ENCODE measurements at places on chromosomes 16 and 17. TPM values are rescaled to one million over a fixed set of nuclear protein-coding genes. Genes with fewer than 3 reads are reported as not detected.

ITGAX gene
- total RNA-seq, result 1.4 TPM

DNA sequence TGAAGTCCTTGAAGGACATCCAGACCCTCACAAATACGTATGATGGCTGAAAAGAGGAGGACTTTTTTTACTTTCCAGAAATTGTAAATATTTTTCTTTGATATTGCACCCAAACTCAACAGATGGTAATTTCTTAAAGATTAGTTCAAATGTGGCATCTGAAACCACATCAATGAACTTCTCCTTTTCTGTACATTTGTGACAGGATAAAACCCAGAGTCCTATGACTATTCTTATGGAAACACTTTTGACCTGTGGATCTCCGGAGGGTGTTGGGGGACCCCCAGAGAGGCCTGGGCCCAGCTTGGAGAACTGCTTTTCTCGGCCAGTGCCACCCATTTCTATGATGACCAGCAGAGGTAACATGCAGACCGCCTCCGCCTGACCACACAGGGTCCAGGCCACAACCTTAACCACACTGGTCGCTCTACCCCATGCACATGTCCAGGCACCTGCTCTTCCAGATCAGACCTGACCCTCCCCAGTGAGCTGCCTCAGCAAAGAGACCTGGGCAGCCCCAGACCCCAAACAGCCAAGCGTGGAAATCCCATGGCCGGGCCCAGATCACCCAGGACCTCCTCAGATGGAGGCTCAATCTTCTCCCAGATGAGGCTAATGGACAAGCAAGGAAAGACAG lies 22.7 kb downstream of the RPH3AL start:
- H3K36me3 ChIP-seq, result no peaks in the 10 kb centered on the region
- H3K27me3 ChIP-seq, result no peaks in the 10 kb centered on the region
- H3K4me1 ChIP-seq, result peaks cover 27% of the 10 kb centered on the region
- DNase-seq, result no peak
- no peak overlapping the region for H3K4me3 ChIP-seq

GRCh38 chr16:69084289-69084688 lies 21.2 kb upstream of the HAS3 start:
- no peak for DNase-seq
- H3K4me3 ChIP-seq, result no peak overlapping the region
- no peaks in the 10 kb centered on the region for H3K4me1 ChIP-seq
- no peaks in the 10 kb centered on the region for H3K27me3 ChIP-seq
- no peak overlapping the region for H3K27ac ChIP-seq

GRCh38 chr17:17570798-17571716 lies 20.5 kb downstream of the PEMT start:
- no peak overlapping the region for H3K27ac ChIP-seq
- no peak for DNase-seq
- H3K4me1 ChIP-seq, result peaks cover 22% of the 10 kb centered on the region
- H3K4me3 ChIP-seq, result no peak overlapping the region

GRCh38 chr17:42873315-42873714 lies 22.3 kb downstream of the AOC3 start:
- DNase-seq, result no peak
- H3K27ac ChIP-seq, result no peak overlapping the region
- H3K4me1 ChIP-seq, result no peaks in the 10 kb centered on the region
- no peak overlapping the region for H3K4me3 ChIP-seq

DOC2A gene
- not detected for total RNA-seq

DNA sequence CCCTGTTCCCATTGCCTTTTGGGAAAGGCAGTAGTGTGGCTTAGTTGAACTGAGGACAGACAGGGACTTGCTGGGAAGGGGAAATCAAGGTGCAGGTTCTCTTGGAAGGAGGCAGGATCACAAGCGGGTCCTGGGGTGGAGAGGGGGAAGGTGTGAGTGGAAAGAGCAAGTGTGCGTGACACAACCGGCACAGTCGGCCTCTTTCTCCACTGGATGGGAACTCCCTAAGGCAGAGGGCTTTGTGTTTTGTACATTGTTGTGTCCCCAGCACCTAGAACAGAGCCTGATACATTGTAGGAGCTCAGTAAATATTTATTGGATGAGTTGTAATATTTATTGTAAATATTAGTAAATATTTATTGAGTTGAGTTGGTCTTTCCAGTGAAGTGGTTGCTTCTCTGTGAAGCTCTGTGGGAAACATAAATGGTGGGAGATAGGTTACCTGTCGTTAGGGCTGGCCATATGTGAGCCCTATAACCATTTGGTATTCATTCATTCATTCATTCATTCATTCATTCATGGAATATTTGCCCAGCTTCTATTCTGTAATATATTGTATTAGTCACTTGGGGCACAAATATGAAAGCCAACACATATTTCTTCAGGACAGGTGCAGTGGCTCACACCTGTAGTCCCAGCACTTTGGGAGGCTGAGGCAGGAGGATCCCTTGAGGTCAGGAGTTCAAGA lies 34.0 kb downstream of the SMARCE1 start:
- no peak overlapping the region for H3K4me3 ChIP-seq
- no peaks in the 10 kb centered on the region for H3K27me3 ChIP-seq
- DNase-seq, result no peak
- no peaks in the 10 kb centered on the region for H3K36me3 ChIP-seq
- no peaks in the 10 kb centered on the region for H3K4me1 ChIP-seq

PRR35 gene
- total RNA-seq, result not detected

GRCh38 chr16:30372038-30372712 lies 1.9 kb upstream of the TBC1D10B start:
- no peaks in the 10 kb centered on the region for H3K27me3 ChIP-seq
- H3K4me3 ChIP-seq, result no peak overlapping the region
- H3K27ac ChIP-seq, result no peak overlapping the region
- H3K36me3 ChIP-seq, result no peaks in the 10 kb centered on the region
- DNase-seq, result no peak
- H3K4me1 ChIP-seq, result peaks cover 38% of the 10 kb centered on the region

- H3K27me3 ChIP-seq, result no peaks in the 10 kb centered on the region
- no peak overlapping the region for H3K27ac ChIP-seq
- no peak for DNase-seq
- peaks cover 18% of the 10 kb centered on the region for H3K4me1 ChIP-seq
- H3K4me3 ChIP-seq, result no peak overlapping the region
These were observed 6.4 kb upstream of the GGT6 start for GRCh38 chr17:4566785-4567184.

DNA sequence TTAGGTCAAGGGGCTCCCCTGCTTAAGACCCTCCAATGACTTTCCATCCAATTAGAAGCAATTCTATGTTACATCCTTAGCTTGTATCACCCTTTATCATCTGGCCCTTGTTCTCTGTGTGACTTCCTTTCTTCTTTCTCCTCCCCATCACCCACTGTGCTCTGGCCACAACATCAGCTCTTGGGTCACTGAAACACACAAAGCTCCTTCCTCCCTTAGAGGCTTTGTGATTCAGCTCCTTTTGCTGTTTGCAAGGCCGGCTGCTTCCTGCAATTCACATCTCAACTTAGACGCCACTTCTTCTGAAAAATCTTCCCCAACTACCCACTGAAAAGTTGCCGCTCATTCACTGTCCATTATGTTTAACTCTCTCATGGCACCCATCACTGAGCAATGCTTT lies 130.9 kb upstream of the CACNG3 start:
- DNase-seq, result no peak
- H3K4me1 ChIP-seq, result no peaks in the 10 kb centered on the region
- no peak overlapping the region for H3K4me3 ChIP-seq
- H3K27me3 ChIP-seq, result no peaks in the 10 kb centered on the region
- no peak overlapping the region for H3K27ac ChIP-seq
